IPS DF 6.9 (cell line): ENCODE measurements at places on chromosomes 3 and 15.

DNA sequence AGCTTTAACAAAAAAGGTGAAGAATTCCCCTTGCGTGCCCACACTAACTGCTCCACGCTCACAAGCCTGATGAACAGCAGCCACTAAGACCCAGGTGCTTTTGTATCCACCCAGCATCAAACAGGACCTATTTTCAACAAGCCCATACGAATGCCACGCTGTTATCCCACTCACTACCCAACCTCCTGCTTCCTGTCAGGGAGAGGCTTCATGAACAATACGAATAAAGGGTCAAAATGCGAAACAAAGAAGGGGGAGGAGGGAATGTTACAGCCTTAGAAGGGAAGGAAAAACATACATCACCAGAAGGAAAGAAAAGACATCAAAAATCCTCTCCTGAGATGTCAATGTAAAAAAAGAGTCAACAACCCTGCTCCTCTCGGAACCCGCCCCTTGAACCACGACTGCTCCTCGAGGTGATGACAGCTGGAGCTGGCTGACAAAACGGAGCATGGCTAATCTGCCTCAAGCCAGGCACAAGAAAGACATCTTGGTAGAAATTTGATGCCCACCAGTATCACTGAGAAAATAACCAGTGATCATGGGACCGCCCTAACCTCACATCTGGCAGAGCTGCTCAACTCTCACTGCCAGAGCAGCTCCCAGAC, 9.7 kb downstream of the ERC2 start:
- no peak for DNase-seq

- no peak for DNase-seq
These were observed 121.2 kb upstream of the GAP43 start for GRCh38 chr3:115502128-115502527.

DNA sequence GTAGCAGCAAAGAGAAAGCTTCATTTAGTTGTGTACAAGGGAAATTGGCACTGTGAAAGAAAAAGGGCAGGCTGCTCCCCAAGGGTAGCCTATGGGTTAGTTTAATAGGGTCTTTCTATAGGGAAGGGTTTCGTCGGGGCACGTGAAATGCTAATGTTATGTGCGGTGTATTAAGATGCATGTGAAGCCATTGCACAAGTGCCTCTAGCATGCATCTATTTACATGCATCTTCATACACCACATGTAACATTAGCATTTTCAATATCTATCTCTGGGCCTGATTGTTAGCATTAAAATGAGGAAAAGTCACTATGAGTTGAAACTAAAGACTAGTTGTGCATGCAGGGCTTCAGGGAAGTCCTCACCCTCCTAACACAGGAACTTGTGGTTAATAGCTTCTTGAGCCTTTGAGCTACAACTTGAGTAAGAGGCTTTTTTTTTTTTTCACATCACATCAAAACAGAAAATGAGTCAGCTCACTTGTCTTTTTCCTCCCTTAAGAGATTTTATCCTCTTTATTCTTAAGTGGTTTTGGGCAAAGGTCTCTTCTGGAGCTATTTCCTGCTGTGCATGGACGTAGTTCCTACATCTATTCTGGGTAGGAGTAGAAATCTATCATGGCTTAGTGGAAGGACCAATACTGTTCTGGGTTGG, 613.4 kb downstream of the ZPLD1 start:
- DNase-seq: no peak

- no peak for DNase-seq
These were observed 16.9 kb downstream of the NR2F2 start for GRCh38 chr15:96347181-96348111.

GRCh38 chr3:35663471-35663870, 24.1 kb downstream of the ARPP21 start:
- no peak for DNase-seq

- DNase-seq: no peak
These were observed 65.3 kb upstream of the ZNF280D start for GRCh38 chr15:56798639-56799038.

- no peak for DNase-seq
These were observed 104.3 kb downstream of the OXNAD1 start for GRCh38 chr3:16369276-16369675.

GRCh38 chr3:36524560-36524959, 144.3 kb downstream of the STAC start:
- no peak for DNase-seq
